ENCODE measurements at places on chromosomes 16 and 17.
A peak's percentile ranks its signal among the peaks of the same experiment; 100 is the strongest.

- DNase-seq, result peak; percentile 65
Observed at GRCh38 chr17:32659419-32659842, 172.6 kb downstream of the CDK5R1 start.

DNA sequence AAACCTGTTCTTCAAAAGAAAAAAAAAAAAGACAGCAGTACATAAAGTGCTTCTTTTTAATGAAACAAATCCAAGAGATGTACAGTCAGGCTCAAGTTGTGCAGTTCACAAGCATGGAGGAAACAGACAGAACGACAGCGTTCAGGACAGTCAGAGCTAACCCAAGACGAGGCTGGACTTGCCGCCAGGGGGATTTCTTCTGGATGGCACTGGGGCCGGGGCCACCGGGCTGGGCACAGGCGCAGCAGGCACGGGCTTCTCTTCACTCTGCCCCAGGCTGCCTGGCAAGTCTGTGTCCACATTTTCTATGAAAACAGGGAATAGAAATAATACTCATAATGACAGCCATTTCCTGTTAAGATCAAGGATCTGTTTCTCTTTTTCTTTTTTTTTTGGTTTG is 4.4 kb upstream of the NT5C start:
- no peak for DNase-seq

- peak; percentile 25 for DNase-seq
Observed at GRCh38 chr17:40648384-40648968, 858 bp upstream of the SMARCE1 start.

GRCh38 chr17:39963829-39964228 is 1.0 kb downstream of the GSDMA start:
- no peak for DNase-seq

DNA sequence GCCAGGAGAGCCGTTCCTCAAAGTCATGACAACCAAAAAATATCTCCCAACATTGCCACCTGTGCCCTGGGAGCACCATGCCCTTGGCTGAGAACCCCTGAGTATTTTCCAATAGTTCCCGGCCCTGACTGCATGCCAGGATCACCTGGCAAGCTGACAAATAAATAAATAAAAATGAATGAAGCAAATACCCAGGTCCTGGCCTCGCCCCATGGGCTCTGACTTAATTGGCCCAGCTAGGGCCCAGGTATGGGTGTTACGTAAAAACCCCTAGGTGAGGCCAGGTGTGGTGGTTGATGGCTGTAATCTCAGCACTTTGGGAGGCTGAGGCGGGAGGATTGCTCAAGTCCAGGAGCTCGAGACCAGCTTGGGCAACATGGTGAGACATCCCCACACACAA is 2.7 kb upstream of the C16orf74 start:
- DNase-seq, result no peak

DNA sequence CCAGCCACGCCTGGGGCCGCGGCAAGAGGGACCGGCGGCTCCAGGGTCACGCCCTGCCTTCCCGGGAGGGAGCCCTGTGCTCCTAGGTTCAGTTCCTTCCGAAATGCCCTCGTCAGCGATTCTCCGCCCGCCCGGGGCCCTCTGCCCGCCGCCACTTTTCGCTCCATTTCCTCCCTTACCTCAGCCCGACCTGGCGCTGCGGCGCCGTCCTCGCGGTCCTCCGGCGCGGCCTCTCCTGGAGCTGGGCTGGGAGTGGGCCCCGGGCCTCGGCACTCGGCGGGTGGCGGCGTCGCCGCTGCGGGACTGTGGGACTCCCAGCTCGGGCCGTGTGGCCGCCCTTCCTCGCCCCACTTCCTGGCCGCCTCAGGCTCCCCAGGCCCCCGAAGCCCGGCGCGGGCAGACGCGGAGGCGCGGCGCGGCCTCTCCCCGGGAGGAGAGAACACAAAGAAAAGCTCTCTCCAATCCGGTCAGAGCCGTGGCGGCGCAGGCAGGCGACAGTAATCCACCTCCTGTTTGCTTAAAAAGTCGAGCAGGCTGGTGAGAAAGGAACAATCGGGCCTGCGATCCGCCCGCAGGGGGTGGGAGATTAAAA is 1.6 kb downstream of the BAHCC1 start:
- DNase-seq, result peak; percentile 43

DNA sequence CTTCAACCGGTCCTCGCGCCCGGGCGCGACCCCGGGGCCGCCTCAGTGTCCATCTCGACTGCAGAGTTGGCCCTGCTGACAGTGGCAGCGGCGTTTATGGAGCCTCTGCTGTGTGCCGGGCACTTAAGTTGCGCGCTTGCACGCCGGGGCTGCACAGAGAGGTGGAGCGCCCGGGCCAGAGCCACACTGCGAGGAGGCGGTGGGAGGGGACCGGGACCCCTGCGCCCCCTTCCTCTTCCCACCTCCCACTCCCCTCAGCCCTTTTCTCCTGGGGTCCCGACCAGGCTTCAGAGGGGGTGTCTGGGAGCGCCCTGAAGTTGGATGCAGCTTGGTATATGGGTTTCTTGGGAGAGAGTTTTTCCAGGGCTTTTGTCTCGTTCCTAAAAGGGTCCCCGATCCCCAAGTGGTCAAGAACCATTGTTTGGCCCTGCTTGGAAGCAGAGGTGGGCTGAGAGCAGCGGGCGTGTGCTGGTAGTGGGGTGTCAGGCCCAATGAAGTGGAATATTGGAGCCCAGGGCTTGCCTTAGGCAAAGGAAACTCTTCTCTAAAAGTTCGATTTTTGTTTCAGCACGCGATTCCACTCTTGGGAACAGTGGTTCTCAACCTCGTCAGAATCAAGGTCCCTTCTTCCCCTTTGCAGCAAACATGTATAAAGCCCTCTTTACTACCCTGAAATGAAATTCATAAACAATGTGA is 605 bp downstream of the MRTFB start:
- no peak for DNase-seq

DNA sequence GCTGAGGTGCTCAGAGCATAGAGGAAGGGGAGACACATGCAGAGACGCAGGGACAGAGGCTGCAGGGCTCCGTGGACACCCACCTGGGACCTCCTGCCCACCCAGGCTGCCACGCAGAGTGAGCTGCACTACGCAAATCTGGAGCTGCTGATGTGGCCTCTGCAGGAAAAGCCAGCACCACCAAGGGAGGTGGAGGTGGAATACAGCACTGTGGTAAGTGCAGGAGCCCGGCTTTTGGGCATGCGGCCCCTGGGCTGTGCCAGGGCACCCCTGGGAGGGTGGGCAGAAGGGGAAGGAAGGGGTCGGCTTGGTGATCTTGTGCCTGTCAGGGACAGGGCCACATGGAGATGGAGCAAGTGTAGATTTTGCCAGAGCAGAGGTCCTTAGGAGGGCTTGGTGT is 15.2 kb downstream of the CD300A start:
- DNase-seq, result no peak

DNA sequence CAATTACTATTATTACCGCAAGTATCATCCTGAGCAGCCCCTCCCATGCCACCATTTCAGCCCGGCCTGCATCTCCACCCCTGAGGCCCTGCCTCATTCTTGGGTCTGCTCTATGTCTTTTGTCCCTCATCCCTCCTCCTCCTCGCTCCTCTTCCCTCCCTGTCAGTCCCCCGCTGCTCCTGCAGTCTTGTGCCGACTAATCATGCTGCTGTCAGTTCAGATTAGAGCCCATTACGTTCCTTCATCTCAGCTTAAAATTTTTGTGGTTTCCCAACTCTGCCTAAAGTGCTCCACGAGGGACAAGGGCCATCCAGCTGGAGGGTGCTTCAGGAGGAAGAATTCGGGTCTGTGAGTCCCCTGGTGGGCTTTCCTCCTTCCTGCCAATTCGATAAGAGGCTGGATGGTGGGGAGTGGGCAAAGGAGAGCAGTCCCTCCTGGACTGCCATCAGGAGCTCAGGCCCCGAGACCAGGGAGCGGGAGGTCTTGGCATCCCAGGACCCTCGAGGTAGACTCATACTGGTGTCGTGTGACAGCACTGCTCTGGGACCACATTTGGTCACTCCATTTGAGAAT is 32.9 kb upstream of the GOSR2 start:
- no peak for DNase-seq

DNA sequence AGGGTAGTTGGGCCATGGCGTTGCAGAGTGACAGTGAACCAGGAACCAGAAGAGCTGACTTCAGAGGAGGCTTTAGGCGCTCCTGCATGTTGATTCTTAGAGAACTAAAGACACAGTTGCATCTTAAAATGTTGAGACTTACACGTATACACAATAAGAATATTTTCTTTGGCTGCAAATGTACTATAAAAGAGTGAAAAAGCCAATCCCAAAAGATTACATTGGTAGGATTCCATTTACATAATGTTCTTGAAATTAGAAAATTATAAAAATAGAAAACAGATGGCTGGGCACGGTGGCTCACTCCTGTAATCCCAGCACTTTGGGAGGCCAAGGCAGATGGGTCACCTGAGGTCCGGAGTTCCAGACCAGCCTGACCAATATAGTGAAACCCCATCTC is 738.8 kb downstream of the WWOX start:
- DNase-seq, result no peak

- no peak for DNase-seq
Observed at GRCh38 chr17:64974750-64975317, 55.6 kb upstream of the LRRC37A3 start.

GRCh38 chr16:35184356-35184870 is 1725.0 kb downstream of the TP53TG3F start:
- no peak for DNase-seq

DNA sequence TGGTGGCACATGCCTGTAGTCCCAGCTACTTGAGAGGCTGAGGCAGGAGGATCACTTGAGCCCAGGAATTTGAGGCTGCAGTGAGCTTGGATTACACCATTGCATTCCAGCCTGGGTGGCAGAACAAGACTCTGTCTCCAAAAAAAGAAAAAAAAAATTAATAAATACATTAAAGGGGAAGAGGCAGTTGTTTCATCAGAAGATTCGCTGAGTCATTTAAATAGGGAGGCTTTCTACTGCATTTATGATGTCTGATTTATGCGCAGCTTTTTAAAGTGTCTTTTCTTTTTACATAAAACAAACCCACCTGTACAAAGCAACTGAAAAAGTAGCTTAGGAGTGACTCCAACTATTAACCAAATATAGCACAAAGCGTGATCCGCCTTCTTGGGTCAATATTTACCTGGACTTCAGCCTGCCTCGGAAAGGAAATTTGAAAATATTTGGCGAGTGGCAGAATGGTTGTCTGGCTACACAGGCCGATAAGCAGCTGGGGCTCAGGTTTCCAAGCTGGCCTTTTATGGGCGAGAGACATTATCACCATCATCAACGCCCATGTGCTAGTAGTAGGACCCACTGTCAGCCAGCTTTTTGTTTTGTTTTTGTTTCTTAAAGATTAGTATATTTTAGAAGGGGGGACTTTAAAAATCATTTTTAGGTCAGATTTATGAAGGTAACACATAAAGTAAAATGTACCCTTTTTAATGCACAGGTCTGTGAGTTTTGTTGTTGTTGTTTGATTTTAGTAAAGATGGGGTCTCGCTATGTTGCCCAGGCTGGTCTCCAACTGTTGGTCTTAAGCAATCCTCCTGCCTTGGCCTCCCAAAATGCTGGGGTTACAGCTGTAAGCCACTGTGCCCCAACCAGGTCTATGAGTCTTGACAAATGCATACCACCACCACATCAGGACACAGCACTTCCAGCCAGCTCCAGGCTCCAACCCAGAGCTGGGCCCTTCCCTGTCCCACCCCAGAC is 42.5 kb upstream of the RASD1 start:
- DNase-seq, result peak; percentile 58

GRCh38 chr16:1037394-1038257 is 34.9 kb upstream of the SSTR5 start:
- no peak for DNase-seq

GRCh38 chr16:70725912-70726828 is 40.3 kb upstream of the MTSS2 start:
- no peak for DNase-seq

DNA sequence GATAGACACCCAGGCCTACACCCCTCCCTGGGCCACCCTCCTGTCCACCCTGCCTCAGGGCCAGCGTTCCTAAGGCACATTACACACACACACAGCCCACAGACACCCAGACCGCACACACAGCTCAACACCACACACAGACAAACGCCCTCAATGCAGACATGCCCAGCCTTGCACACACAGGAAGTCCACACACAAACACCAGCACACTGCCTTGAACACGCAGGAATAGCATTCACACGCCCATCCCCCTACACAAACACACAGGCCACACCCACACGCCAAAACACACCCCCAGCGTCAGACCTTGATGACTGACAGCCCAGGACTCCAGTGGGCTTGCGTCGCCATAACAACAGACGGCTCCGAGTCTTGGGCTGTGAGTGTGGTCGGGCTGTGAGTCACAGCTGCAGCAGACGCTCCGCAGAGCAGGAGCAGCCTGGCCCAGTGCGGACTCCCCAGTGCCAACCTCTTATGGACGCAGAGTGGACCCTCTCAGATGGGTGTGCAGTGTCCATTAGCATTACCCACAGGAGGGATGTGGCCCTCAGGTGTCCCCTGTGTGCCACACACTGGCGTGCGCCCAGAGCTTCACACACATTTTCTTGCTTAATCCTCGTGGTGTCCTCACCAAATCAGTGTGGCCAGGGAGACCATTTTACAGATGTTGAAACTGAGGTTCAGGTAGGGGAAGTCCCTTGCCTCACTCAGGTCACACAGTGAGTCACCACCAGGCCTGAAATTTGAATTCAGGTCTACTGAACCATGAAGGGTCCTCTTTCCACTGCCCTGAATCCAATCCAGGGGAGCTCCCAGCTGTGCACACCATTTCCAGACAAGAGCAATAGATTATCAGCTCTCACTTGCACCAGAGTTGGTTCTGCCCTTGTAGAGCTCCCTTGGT is 17.8 kb upstream of the RAI1 start:
- peak; percentile 74 for DNase-seq

- DNase-seq, result no peak
Observed at GRCh38 chr16:19771040-19771439, 53.0 kb downstream of the IQCK start.

DNA sequence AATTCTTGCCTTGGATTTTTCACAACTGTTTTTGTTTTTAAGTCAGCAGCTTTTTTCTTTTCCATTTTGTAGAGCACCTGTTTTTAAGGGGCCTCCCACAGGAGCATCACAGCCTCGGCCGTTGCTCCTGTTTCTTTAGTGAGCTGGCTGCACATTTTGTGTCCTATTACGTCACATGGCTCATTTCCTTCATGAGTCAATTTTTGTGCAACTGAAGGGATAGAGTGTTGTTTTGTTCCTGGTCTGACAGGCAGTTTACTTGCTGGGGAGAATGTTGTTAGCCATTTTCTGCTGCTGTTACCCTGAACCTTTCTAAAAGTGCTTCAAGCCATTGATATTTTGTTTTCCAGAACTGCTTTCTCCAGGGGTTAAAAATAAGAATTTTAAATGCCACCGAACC is 45.0 kb upstream of the CRISPLD2 start:
- no peak for DNase-seq

DNA sequence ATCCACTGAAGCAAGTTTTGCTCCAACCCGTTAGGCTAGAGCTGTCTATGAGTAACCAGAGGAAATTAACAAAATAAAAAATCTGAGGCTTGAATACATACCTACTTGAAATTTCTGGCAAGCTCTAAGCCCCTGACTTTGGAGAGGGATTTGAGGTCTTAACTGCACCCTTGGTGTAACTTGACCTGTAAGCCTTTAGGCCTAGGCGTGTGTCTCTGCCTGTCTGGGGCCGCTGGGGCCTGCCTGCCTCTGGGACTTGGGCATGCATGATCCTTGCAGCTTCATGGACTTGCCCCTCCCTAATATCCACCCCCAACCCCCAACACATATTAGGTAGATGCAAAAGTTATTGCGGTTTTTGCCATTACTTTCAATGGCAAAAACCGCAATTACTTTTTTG is 3.7 kb upstream of the CDC42EP4 start:
- DNase-seq, result no peak

- DNase-seq, result peak; percentile 86
Observed at GRCh38 chr16:77236063-77236511, 36.9 kb downstream of the SYCE1L start.
